Epithelial cell of alveolus of lung (primary cell): ENCODE measurements at places on chromosomes 2 and 18. TPM values are rescaled to one million over a fixed set of nuclear protein-coding genes. Genes with fewer than 3 reads are reported as not detected.

Gene DCDC2C
- total RNA-seq = not detected in 2 replicates

Gene MPPE1
- total RNA-seq = 14.2 and 40.8 TPM in 2 replicates

Gene MAP3K19
- not detected in 2 replicates for total RNA-seq

Gene CMPK2
- 2.0 and 4.7 TPM in 2 replicates for total RNA-seq

Gene ICOS
- total RNA-seq = not detected in 2 replicates

Gene FAM237A
- total RNA-seq = not detected in 2 replicates

Gene KCNG2
- total RNA-seq = 4.7 and 18.8 TPM in 2 replicates

Gene DUSP19
- total RNA-seq = 1.4 and 3.3 TPM in 2 replicates

Gene MATN3
- 3.8 and 7.9 TPM in 2 replicates for total RNA-seq

Gene ANKRD62
- not detected in 2 replicates for total RNA-seq

Gene PLEKHH2
- total RNA-seq = 5.2 and 32.3 TPM in 2 replicates

Gene PRKAG3
- total RNA-seq = 0.40 TPM in 1 of 2 replicates, not detected in the other

Gene DSC2
- 0.96 and 1.7 TPM in 2 replicates for total RNA-seq

Gene CTNNA2
- not detected in 2 replicates for total RNA-seq

Gene SATB2
- 4.7 and 7.3 TPM in 2 replicates for total RNA-seq

Gene CDCA7
- total RNA-seq = 9.0 and 17.3 TPM in 2 replicates

Gene STARD6
- not detected in 2 replicates for total RNA-seq
